ENCODE measurements at places on chromosomes 6 and 20.

DNA sequence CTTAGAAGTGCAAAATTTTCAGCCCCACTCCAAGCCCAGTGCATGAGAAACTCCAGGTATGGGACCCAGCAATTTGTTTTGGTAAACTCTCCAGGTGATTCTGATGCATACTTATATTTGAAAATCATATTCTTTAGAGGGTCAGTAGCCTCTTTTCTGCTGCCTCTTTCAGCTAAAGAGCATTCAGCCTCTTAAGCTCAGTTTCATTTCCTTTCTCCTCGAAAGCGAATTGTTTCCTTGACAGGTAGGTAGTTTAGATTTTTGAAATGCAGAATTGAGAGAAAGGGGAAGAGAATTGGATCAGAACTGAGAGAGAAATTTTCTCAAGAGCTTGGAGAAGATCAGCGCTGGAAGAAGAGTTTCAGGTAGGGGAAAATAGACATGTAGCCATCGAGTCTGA, 995.8 kb upstream of the FLRT3 start:
- DNase-seq: no peak

DNA sequence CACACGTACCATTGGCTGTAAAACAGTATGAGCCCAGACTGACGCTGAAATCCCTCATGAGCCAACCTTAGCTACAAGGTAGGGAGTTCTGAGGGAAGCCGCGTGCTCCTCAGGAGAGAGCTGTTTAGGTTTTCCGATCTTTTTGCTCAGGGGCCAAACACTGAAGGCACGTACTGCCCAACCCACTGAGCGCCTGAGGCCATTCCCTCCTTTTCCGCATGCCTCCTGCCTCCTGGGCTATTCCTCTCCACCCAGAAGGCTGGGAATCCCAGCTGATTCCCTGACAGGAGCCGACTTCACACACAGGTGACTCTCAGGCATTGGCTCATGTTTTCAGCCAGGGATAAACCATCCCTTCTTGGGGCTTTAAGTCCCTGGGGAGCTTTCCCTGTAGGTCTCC, 5.4 kb upstream of the FAM83D start:
- DNase-seq: no peak

DNA sequence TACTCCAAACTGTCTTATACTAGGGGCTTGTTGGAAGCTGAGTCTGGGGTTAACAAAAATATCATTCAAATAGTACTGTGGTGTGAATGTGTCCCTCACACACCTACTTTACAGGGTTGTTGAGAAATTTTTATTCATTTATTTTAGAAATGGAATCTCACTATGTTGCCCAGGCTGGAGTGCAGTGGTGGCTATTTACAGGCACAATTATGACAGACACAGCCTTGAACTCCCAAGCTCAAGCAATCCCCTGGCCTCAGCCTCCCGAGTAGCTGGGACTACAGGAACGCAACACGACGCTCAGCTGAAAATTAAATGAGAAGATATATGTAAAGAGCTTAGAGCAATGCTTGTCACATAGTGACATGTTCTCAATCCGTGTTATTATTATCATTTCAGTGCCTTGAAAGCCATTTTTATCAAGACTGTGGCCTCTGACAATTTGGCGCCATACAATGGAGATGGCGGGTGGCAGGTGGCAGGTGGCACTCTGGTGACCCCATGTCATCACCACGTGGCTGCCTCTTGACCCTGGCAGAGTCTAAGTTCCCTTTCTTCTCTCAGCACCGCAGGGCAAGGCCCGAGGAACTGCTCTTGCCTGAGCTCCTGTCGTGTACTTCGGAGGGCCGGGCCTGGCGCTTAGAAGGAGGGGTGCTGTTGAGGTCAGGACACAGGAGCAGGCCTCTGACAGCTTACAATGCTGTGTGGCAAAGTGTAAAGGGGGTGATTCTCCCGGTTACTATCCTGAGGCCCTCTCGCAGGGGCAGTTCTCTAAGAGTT, 64.5 kb downstream of the STX11 start:
- DNase-seq: no peak

GRCh38 chr6:29759457-29759856, 36.2 kb downstream of the HLA-F start:
- no peak for DNase-seq

- no peak for DNase-seq
Measured at GRCh38 chr6:27451660-27452390, 21.1 kb downstream of the ZNF184 start.

GRCh38 chr20:45406260-45407066, 1.6 kb upstream of the DBNDD2 start:
- peak; percentile 46 for DNase-seq

DNA sequence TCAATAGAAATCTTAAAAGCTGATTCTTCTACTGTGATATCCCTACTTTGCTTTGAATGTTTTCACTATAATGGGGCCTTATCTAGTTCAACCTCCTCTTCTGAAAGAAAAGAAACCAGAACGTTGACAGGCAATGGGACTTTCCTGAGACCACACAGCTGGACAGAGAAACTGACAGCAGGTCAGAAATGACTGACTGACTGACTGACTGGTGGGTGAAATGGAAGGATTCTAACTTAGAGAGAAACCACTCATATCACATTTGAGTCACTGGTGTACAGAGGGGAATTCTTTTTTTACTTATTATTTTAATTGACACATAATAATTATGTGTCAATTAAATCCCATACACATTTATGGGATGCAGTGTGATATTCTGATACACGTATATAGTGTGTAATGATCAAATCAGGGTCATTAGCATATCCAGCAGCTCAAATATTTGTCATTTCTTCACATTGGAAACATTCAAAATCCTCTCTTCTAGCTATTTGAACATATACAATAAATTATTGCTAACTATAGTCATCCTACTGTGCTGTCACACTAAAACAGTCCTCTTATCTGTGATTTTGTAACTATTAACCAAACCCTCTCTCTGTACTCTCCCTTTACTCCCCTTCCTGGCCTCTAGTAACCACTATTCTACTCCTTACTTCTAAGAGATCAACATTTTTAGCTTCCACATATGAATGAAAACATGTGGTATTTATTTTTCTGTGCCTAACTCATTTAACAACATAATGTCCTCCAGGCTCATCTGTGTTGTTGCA, 64.8 kb upstream of the NRSN1 start:
- DNase-seq: no peak

DNA sequence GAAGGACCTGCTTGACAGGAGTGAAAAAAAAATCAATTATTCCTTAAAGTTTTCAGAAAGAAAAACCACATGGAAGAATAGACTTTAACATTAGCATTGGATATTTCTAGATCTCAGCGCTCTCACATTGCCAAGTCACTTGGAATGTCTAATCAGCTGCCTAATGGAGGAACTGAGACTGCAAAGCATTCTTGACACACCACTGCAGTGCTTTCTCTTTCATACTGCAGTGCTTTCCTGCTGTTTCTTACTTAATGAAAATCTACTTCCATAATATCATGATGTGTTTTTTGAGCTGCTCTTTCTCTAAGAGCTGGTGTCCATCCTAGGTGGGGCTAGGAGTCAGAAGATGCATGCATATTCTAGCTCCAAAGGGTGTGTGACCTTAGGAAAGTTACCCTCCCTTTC, 20.4 kb upstream of the MCM3 start:
- DNase-seq: no peak

DNA sequence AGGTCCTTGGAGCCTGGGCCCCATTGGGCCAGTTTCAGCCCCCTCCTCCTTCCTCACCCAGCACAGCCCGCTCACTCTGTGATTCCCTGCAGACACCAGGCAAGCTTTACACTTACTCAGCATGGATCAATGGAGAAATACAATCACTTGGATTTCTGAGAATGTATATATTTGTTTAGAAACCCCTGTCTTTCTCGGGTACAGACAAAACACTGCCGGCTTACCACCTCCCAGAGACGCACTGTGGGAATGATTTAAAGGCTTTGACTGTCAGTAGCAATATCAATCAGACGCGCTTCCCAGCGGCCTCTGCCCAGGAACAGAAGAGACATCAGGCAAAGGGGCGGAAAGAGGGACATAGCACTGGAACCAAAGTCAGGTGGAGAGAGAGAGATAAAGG, 186.5 kb downstream of the MAFB start:
- DNase-seq: no peak

GRCh38 chr6:107703606-107704005, 120.5 kb downstream of the SCML4 start:
- no peak for DNase-seq

DNA sequence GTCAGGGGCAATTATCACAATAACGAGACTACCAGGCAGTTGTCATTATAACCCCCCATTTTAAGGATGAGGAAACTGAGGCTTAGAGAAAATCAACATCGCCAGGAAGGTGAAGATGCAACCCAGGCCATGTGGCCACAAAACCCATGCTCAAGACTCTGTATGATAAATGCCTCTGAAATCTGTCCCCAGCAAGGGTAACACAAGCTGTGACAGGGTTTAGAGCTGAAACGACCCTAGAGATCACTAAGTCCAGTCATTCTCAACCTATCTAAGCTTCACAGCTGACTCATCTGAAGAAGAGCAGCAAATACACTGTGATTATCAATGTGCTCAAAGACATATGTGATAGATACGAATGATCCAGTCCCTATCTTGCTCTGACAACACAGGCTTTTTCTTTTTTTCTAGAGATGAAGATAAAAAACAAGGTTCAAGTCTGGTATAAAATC, 47.0 kb downstream of the ARHGAP18 start:
- DNase-seq: no peak

GRCh38 chr6:154914288-154914687, 80.8 kb upstream of the TIAM2 start:
- no peak for DNase-seq

- no peak for DNase-seq
Measured at GRCh38 chr6:25966711-25967110, 4.1 kb downstream of the TRIM38 start.

GRCh38 chr20:52103913-52104545, 87.5 kb downstream of the ZFP64 start:
- DNase-seq: no peak

DNA sequence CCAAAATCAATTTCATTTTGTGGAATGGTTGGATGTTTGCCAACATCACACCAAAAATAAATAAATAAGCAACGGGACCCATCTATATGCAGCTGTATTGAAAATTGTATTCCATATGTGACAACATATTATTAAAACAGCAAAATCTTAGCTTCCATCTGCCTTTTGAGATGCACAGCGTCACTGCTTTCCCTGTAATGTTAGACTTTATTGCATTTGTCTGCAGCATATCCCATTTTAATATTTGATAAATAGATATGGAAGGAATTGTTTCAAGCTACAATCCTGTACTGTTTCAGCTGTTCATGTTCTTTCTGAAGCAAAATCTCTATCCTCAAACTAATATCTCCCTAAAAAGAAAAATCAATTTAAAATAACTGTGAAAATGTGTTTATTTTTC, 509.1 kb downstream of the PKHD1 start:
- no peak for DNase-seq

GRCh38 chr6:96522465-96523009, 931 bp downstream of the UFL1 start:
- DNase-seq: no peak

DNA sequence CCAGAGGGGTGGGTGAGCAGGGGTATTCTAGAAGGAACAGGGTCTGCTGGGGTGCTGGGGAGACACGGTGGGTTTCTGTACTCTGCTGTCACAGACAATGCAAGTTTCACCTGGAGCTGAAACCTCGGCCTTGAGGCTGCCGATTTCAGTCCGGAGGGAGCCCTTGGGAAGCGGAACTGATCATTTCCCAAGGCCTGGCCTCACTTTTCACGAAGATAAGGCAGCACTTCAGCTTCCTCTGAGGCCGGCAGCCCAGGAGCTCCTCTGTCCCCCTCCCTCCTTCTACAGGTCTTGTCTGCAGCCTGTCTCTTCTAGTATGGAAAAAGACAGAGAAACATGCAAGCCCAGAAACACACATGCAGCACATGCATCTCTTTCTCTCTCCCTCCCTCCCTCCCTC, 242.1 kb downstream of the CDC5L start:
- no peak for DNase-seq

DNA sequence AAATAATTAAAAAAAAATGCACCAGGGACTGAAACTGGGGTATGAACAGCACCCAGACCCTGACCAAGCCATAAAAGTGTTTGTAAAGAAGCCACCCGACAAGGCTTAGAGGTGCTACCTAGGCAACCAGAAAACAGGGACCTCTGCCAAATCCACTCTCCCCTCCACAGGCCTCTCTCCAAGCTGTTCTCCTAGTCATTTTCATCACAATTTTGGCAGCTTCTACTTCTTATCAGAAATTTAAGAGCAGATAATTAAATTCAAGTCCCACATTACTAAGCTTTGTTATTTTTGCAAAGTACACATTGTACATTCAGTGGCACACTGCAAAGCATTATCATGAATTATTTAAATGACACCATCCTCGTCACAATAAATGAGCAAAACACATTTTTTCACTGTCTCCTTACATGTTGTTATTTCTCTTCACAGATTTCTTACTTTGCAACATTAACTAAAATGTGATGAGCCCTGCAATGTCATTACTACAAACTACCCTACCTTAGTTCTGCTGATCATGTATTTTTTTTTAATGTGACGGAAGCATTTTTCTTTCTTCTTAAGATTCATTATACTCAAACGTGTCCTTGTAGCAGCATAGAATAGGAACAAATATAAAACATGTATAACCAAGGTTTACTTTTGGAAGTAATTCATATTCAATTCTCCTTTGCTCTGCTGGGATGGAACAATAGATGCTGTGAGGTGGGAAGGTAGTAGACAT, 38.1 kb downstream of the ECT2L start:
- peak; percentile 81 for DNase-seq

GRCh38 chr6:52546192-52546591, 30.7 kb downstream of the TRAM2 start:
- no peak for DNase-seq

DNA sequence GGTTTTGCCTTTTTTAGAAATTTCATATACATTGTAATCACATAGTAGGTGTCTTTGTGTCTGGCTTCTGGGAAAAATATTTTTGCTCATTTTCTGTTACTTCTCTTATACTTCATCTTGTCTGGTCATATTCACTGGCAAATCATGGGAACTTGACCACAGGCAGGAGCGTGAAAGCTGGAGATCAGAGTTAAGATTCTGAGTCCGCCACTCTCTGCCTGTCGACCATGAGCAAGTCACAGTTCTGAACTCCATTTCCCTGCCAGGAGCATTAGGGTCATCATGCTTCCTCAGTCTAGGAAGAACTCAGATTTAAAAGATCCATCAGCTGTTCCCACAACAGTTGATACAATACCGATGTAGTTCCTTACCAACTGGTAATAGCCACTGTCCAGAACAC, 12.4 kb upstream of the SCGN start:
- DNase-seq: no peak

- DNase-seq: no peak
Measured at GRCh38 chr6:169639653-169640278, 62.1 kb downstream of the WDR27 start.

- DNase-seq: no peak
Measured at GRCh38 chr6:122780114-122780513, 598 bp downstream of the FABP7 start.

DNA sequence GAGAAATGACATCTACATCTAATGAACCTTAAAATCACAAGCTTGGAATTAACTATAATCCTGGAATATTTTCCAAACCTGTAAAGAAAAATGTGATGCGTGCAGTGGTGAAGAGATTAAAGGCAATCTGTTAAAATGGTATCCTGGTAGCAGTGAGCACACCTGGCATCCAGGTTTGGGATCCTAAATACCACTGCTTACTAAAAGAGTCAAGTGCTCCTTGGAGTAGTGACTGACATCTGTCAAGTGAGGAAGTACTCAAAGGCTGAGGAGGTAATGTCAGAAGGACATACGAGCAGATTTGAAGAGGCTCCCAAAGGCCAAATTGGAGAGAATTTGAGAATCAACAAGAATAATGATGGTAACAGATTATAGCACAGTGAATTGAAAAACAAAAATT, 32.8 kb downstream of the PCMT1 start:
- DNase-seq: no peak

GRCh38 chr20:381581-382290, 1.2 kb downstream of the TRIB3 start:
- DNase-seq: no peak
